ENCODE measurements at places on chromosomes 7 and 10.

- DNase-seq, result no peak
Measured at GRCh38 chr7:113367041-113367586, 248.8 kb upstream of the SMIM30 start.

GRCh38 chr10:123517901-123518300 lies 148.3 kb upstream of the GPR26 start:
- DNase-seq, result no peak

GRCh38 chr10:50832171-50832751 lies 53.2 kb downstream of the A1CF start:
- no peak for DNase-seq

DNA sequence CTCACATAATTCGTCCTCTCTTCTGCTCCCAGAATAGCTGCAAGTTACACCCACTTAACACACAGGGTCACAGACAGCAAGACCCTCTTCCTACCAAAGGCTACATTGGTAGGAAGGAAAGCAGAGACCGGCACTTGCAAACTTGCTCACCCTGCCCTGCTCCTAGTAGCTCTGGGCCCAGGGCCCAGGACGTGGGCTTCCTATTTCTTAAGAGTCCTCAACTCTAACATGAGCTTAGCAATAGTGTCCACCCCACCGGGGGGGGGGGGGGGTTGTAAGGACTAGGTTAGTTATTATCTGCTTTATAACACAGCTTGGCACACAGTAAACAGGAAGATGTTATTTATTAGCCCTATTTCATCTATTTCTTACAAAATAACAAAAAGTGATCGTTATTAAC lies 106.6 kb downstream of the GRB10 start:
- DNase-seq, result no peak

DNA sequence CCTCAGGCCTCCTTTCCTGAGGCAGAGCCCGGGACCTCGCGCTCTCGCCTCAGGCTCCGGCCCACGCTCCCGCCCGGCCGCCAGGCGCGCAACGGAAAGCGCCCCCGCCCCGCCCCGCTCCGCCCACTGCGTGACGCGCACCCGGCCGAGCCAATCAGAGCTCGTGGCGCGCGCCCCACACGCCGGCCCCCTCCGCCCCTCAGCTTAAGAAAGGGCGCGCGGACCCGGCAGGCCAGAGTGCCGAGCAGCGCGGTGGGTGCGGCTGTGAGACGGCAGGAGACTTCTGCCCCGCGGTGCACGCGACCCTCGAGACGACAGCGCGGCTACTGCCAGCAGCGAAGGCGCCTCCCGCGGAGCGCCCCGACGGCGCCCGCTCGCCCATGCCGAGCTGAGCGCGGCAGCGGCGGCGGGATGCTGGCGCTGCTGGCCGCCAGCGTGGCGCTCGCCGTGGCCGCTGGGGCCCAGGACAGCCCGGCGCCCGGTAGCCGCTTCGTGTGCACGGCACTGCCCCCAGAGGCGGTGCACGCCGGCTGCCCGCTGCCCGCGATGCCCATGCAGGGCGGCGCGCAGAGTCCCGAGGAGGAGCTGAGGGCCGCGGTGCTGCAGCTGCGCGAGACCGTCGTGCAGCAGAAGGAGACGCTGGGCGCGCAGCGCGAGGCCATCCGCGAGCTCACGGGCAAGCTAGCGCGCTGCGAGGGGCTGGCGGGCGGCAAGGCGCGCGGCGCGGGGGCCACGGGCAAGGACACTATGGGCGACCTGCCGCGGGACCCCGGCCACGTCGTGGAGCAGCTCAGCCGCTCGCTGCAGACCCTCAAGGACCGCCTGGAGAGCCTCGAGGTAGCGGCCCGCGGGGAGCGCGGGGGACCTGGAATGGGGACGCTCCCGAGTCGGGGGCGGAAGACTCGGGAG lies at the start of gene NPTX2:
TSS of gene NPTX2 (plus strand) at position 235 of the 909 bp plus-strand sequence. CDS start at position 412, 177 bp downstream.
- no peak for DNase-seq

- no peak for DNase-seq
Measured at GRCh38 chr10:73589563-73590126, 1.5 kb downstream of the USP54 start.

GRCh38 chr10:102322914-102323313 lies 72.6 kb upstream of the NFKB2 start:
- DNase-seq, result no peak

- peak; percentile 33 for DNase-seq
Measured at GRCh38 chr7:36677769-36678437, 46.4 kb downstream of the AOAH start.

- no peak for DNase-seq
Measured at GRCh38 chr7:52708846-52709245, 326.6 kb upstream of the POM121L12 start.

GRCh38 chr10:120212275-120212674 lies 244.8 kb upstream of the PLPP4 start:
- DNase-seq, result no peak

DNA sequence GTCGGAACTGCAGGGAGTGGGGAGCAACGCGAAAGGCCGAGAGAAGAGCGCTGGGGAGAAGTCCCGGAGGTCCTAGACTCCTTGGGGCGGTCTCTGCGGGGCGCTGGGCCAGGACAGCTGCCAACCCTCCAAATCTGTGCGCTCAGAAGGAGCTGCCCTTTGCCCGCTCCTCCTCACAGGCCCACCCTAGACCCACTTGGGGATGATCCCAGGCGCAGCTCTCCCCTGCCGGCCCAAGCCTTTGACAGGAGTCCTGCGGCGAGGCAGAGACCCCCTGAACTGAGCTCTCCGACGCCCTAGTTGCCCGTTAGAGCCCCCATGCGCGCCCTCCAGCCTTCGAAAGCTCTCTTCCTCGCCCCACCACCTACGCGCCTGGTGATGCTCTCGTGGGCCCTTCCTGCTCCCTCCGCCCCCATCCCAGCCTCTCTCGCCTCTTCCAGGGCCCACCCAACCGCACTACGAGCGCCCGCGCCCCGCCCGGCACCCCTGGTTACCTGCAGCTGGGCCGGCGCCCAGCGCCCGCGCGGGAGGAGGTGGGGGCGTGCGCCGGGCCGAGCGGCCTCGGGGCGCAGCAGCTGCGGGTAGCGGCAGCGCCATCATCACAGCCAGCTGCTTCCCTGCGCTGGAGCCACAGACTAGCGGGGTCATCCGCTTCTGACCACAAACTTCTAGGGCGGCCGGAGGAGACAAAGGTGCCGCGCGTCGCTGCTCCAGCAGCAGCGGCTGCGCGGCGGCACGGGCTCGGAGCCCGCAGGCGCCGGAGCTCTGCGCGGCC lies 353.4 kb downstream of the DNAJB6 start:
- DNase-seq, result no peak

DNA sequence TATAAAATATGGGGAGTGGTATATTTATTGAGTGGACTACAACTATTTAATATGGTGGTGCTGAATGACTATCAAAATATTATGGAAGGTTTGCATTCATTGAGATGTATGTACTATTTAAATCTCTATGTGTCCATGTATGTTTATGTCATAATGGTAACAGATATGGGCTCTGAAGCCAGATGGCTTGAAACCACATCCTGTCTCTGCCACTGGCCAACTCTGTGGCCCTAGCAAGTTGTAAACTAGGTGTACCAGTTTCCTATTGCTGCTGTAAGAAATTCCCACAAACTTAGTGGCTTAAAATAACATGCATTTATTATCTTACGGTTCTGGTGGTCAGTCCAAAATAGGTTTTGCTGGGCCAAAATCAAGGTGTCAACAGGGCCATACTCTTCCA lies 198.1 kb upstream of the NFE2L3 start:
- DNase-seq, result no peak

DNA sequence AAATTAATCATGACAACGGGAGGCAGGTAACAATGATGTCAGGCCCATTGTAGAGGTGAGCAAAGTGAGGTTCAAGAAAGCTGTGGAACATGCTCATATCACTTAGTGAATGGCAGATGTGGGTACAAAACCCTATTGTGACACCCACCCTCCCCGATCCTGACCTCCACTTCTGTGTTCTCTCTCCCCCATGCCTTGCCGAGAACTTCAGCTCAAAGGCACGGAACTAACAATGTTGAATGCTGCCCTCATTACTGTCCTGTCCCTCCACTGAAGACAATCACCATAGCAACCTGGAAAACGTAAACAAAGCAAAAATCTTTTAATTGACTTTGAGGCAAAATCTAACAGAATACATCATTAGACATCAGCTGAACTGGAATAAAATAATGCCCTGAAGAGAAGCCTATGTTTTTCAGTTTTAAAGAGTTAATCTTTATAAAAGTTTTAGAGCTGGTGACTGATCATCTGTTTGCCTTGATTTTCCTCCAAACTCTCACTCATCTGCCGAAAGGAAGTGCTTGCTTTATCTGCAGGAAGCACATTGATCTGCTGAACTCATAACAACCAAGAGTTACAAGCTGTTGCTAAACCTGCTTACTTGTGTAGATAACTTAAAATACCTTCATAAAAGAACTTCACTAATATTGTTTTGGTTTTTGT lies 133.6 kb downstream of the CUBN start:
- DNase-seq, result no peak

DNA sequence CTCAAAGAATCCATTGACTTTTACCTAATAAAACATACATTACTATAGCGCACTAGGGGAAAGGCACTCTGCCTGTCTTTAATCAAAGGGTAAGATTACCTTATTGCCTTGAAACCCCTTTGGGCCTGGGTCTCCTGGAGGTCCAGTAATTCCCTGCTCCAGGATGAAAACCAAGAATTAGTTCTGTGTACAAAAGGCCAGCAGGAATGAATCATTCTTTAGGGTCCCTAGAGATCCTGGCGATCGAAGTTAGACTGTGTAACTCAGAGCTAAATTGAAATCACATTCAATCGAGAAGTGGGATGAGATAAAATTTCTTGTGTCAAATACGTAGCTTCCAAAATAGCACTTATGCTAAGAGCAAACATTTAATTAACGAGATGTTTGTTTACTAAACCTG lies 29.8 kb downstream of the COL28A1 start:
- no peak for DNase-seq

- peak; percentile 66 for DNase-seq
Measured at GRCh38 chr7:8125680-8126444, 136.1 kb downstream of the ICA1 start.

GRCh38 chr10:101613646-101614045 lies 25.5 kb downstream of the DPCD start:
- DNase-seq, result no peak

DNA sequence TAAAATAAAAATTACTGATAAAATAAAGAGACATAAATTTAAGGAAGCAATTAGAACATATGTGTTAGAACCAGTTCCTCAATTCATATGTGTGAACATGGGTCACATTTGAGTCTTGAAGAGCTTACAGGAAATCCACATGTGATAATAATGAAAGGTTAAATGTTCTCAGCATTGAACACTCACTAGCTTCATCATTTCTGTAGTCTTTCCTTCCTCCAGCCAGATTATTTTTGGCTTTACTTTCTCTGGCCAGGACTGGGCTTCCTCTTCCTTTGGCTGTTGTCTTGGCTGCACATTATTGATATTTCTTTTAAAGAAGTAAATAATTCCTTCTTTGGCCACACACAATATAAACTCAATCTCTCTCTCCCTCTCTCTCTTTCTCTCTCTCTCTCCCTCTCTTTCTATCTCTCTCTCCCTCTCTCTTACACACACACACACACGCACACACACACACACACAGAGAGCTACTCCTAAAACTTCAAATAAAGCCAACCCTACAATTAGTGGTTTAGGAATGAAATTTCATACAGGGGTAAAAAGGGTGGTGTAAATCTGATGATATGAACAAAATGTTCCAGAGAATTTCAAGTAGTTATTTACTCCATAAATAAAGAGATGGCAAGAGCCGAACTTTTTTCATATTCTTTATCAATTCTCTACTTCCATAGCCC lies 171.2 kb downstream of the REEP3 start:
- no peak for DNase-seq

DNA sequence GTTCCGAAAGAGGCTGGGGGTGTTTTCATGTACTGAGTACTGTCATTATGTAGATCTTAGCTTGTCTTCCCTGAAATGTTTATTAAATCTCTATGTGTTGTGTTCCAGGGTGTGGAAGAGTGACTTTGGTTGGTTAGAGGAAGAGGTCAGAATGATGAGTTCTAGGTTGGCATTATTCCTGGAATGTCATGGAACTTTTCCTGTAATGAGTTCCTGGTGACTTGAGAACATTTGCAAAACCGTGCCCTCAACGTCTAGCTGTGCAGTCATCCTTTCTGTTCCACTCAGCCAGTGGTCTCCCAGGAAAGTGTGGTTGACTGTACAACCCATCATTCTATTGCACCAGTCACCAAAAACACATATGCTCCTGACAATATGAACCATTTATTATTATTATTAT lies 129.6 kb downstream of the BICC1 start:
- DNase-seq, result no peak
